ENCODE measurements at places on chromosomes 3 and 15.

DNA sequence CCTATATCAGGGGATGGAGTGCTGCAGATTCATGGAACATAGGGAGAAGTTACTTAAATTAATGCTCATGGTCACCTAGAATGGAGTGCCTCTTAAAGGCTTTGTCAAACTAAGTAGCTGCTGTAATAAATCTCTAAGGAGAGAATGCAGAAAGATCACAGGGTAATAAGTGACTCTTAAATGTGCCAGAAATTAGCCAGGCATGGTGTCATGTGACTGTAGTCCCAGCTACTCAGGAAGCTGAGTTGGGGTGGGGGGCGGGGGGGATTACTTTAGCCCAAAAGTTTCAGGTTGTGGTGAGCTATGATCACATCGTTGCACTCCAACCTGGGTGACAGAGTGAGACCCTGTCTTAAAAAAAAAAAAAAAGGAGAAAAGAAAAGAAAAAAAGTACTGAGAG is 90.9 kb upstream of the ASB14 start:
- DNase-seq = no peak

DNA sequence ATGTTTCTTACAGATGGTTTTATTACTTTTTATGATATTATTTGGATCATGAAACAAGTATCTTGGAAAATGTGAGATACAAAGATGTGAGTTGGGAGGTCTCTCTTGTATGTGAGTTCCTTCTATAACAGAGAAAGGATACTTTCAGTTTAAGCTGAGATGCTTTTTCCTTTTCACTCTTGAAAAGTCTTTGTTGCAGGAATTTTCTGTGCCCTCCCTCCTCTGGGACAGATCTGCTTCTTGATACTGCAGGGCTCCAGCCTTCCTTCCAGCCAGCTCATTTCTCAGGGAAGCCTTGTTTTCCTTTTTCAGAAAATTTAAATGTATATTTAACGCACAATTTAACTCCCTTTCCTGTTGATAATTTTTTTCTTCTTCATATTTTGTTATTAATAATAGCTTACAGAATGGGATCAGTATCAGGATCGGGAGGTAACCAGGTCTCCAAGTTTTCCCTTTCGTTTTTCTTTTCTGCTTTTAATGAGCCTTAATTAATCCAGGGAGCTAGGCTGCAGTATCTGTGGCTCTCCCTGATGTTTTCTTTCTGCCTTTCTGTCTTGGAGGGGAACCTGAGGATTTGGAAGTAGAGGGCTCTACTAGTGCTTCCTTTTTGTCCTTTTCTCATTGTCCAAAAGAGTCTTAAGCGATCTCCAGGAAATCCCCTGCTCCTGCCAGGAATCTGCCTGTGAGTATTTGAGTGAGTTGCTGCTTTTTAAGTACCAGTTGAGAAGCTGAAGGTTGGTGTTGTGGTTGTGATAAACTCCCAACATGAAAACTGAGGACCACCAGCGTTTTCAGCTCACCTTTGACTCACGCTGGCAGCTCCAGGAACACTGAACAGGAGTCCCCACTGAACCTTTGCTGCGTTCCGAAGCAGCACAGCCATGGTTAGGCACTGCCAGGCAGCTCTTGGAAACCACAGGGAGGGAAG is 105.7 kb downstream of the IGF1R start:
- DNase-seq = no peak

DNA sequence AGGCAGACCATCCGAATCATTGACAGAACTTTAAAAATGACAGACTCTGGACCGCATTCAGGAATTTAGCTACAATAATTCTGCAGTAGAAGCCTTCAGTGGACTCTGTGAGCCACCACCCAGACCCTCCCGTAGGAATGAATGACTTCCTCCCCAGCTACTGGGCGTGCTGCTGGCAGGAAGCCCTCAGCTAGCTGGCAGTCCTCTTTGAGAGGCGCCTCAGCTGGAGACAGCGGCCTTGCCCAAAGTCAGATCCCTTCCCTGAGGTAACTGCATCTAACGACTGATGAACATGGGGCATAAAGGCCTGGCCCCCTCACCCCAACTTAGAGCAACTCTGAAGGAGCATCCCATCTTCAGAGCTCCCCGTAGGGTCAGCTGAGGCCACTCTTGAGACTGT is 25.8 kb downstream of the CRABP1 start:
- DNase-seq = no peak

GRCh38 chr3:4885316-4885715 is 93.9 kb upstream of the BHLHE40 start:
- DNase-seq = no peak

DNA sequence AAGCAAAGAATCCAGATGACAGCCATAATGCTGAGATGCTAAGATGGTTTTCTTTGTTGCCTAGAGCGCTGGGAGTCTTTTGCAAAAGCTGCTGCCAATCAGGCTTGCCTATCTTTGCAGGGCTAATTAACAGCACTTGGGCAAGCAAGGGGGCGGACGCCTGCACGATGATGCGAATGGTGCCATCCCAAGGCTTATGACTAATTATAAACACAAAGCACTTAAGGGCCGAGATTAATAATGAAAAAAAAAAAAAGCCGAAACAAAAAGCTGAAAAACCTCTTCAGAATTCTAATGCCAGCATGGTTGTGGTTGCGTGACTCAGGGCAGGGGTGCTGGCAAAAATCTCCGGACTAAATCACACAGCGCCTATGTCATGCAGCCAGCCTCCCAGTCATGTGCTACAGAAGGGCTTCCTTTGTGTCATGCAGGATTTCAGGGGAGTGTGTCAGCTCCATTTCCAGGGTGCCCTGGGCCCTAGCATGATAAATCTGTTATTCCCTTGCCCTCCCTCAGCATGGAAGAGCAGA is 185.0 kb upstream of the ANKRD28 start:
- DNase-seq = no peak

DNA sequence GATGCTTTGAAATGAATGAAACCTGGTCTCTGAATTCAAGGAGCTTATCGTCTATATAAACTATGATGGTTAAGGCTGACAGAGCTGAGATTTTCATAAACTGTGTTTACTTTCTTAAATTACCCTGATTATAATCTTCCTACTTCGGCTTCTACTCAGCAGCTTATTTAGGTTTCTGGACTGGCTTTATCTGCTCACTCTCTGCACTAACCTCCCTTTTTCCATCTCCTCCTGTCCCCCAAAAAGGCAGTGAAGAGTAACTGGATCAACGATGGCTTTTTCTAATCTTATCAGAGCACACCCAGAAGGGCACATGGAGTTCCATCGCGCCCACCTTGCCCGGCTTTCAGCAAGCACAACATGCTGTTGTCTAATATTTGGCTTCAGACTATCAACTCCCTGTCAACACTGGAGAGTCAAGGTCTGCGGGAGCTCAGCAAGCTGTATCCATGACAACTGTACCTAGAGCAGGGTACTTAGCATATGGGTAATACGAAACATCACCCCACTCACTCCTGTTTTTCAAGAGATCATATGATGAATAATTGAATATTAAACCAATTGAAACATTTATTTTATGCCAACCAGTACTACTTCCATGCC is 417.3 kb downstream of the GABRB3 start:
- no peak for DNase-seq

DNA sequence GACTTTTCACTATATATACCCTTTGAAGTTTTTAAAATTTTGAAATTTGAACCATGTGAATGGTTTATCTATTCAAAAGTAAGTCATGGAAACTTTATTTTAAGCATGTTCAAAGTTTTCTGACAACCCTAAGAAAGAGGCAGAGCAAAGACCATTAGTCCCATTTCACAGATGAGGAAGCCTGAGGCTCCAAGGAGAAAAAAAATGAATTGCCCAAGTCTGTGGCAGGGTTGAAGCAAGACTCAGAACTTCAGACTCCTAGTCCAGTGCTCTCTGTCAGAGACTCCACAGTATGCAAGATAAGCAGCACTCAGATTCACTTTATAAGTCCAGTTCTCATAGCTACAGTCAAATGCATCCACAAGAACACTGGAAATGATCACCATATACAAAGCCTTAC is 4.5 kb downstream of the RAB43 start:
- no peak for DNase-seq

DNA sequence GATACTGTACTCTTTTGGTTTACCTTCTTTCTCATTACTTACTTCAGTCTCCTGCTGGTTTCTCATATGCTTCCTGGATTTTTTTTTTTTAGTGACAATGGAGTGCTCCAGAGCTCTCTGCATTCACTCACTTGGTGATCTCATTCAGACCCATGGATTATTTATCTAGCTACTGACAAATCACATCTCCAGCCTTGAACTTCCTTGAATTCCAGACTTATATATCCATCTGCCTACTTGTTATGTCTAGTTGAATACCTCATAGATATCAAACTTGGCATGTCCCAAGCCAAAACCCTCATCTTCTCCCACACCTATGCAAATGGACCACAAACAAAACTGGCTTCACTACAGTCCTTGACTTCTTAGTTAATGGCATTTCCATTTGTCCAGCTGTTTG is 234.7 kb upstream of the ZPLD1 start:
- no peak for DNase-seq

GRCh38 chr3:143731776-143732175 is 116.5 kb downstream of the SLC9A9 start:
- no peak for DNase-seq

GRCh38 chr3:58334013-58334321 is 1.3 kb downstream of the PXK start:
- no peak for DNase-seq

DNA sequence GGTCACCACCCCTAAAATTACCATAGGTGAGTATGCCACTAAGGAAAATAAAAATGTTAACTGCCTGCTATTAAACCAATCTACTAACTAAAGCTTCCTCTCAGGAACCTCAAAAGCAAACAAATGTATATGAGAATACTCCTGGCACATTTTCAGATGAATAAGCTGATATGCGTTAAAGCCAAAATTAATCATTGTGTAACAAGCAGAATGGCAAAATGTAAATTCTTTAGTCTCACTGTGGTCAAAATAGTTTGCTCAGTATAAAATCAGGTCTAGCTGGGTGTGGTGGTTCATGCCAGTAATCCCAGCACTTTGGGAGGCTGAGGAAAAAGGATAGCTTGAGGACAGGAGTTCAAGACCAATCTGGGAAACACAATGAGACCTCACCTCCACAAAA is 53.6 kb downstream of the SUMF1 start:
- DNase-seq = no peak

DNA sequence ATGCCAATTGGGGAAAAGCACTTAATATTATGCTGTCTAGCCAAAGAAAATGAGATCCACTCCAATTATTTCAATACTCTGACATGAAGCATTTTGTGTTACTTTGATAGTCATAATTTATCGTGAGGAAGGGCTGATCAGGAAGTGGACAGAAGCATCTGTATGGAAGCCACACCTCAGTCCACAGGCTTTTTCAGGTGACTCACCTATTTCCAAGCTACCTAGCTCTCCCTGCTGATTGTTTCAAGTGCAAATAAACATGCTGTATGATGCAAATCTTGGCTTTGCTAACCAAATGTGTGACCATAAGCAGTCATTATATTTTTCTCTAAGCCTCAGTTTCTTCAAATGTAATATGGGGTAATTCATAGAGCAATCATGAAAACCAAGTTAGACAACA is 30.8 kb upstream of the CPB1 start:
- DNase-seq = no peak

DNA sequence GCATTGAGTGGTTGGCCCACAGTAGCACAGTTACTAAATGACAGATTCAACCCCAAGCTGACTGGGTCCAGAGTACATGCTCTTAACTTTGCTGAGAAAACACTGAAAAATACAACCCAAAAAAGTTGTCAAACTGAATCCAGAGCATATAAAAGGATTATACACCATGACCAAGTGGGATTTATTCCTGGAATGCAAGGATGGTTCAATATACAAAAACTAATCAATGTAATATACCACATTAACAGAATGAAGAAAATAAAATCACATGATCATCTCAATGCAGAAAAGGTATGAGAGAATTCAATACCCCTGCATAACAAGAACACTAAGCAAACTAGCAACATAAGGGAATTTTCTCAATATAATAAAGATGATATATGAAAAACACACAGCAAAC is 98.5 kb downstream of the STAG1 start:
- DNase-seq = no peak

DNA sequence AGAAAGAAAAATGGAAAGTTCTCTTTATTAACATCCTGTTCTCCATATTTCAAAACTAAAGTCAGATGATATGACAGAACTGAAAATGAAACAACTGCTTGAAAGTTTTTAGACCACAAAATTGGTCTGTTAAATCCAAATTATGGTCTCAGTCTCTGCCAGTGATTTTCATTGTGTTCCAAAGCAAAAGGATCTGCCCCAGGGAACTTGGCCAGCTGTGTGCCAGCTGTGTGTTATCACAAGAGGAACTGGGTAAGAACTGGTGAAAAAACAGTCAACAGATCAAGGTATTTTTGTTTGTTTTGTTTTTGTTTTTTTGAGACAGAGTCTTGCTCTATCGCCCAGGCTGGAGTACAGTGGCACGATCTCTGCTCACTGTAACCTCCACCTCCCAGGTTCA is 323.3 kb downstream of the CTNNB1 start:
- DNase-seq = no peak

GRCh38 chr15:30044377-30044776 is 38.4 kb upstream of the GOLGA8J start:
- no peak for DNase-seq

DNA sequence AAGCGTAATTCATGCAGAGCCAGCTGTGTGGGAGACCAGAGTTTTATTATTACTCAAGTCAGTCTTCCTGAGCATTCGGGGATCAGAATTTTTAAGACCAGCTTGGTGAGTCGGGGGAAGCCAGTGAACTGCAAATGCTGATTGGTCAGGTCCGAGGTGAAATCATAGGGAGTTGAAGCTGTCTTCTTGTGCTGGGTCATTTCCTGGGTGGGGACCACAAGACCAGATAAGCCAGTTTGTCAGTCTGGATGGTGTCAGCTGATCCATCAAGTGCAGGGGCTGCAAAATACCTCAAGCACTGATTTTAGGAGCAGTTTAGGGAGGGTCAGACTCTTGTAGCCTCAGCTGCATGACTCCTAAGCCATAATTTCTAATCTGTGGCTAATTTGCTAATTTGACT is 228.1 kb upstream of the ATP10A start:
- no peak for DNase-seq

DNA sequence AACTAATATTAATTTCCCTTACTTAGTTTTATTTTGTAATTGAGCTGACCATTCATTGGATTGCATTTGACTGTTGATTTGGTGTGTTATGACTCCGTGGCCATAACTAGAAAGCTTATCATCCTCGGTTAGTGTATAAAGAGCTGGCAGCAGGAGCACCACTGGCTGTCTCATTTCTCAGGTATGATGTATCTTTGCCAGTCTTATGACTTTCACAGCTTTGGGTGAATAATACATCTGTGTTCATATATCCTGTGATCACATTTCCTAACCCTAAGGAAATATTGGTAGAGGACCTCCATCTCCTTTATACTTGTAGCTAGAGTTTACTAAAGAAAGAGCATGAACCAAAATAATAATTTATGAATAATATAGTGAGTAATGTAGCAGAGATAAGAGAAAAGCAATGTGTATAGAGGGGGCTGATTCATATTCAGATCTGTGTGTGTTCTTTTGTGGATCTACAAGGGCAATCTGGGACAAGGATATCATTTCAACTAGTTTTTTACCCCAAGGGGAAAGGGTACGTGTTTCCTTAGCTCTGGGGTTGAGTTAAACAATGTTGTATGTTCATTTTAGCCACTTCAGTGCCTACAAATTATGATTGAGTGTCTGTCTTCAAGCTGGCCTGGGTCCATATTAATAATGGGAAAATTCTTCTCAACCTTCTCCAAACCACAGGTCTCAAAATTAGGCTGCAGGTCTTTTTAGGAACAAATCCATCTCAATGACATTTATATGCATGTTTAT is 901.7 kb downstream of the NTRK3 start:
- DNase-seq = no peak
